ENCODE measurements at places on chromosomes 6 and 20. TPM values are rescaled to one million over a fixed set of nuclear protein-coding genes. Genes with fewer than 3 reads are reported as not detected.

The DLL1 gene
- 1.2 TPM for total RNA-seq

The ZSCAN16 gene
- 8.0 TPM for total RNA-seq

The CST2 gene
- not detected for total RNA-seq

The MUCL3 gene
- total RNA-seq: not detected

The AKAP12 gene
- 37.3 TPM for total RNA-seq

The SLC26A8 gene
- total RNA-seq: not detected

The GNRH2 gene
- total RNA-seq: 1.5 TPM

The BPI gene
- not detected for total RNA-seq

The ZNFX1 gene
- 19.0 TPM for total RNA-seq

The ERVFRD-1 gene
- total RNA-seq: 0.11 TPM

The GRIK2 gene
- 62.1 TPM for total RNA-seq

The SCRT2 gene
- total RNA-seq: 0.50 TPM

The MOCS1 gene
- total RNA-seq: 4.0 TPM

The TCF21 gene
- not detected for total RNA-seq

The DYNLT2 gene
- 2.4 TPM for total RNA-seq

The TLDC2 gene
- total RNA-seq: not detected

The CCNC gene
- total RNA-seq: 99.1 TPM

The VNN1 gene
- total RNA-seq: not detected

The MYCT1 gene
- not detected for total RNA-seq

The C20orf204 gene
- 2.5 TPM for total RNA-seq

The FILIP1 gene
- total RNA-seq: 0.24 TPM

The KCNQ5 gene
- 17.8 TPM for total RNA-seq

The HSD17B8 gene
- 5.9 TPM for total RNA-seq

The CST5 gene
- not detected for total RNA-seq

The TTBK1 gene
- total RNA-seq: not detected

The B3GALT4 gene
- 4.0 TPM for total RNA-seq

The ZNF343 gene
- 16.2 TPM for total RNA-seq

The SLC17A1 gene
- total RNA-seq: not detected

The TRIM38 gene
- 9.7 TPM for total RNA-seq

The ADGRF4 gene
- total RNA-seq: not detected

The AGER gene
- 18.8 TPM for total RNA-seq

The SEMG2 gene
- not detected for total RNA-seq

The SIRPB1 gene
- total RNA-seq: not detected

The MARCKS gene
- total RNA-seq: 110 TPM

The TBPL1 gene
- 46.3 TPM for total RNA-seq

The TP53TG5 gene
- total RNA-seq: 0.69 TPM

The HLA-F gene
- 0.68 TPM for total RNA-seq

The JPH2 gene
- 1.0 TPM for total RNA-seq

The KCNK5 gene
- total RNA-seq: 0.09 TPM

The RGS19 gene
- 14.4 TPM for total RNA-seq

The KIF13A gene
- total RNA-seq: 21.1 TPM

The SYTL3 gene
- total RNA-seq: 0.82 TPM

The PSORS1C1 gene
- total RNA-seq: not detected

The ARMC12 gene
- 1.0 TPM for total RNA-seq

The PHF1 gene
- total RNA-seq: 53.5 TPM

The PRDM13 gene
- total RNA-seq: 0.58 TPM

The SPAG4 gene
- 1.2 TPM for total RNA-seq

The BPIFB1 gene
- total RNA-seq: not detected
